Liver (tissue), 10 donors: ENCODE measurements at places on chromosomes 4 and X.

GRCh38 chrX:19875050-19875431 is 12.4 kb downstream of the SH3KBP1 start:
- DNase-seq, result no peak

DNA sequence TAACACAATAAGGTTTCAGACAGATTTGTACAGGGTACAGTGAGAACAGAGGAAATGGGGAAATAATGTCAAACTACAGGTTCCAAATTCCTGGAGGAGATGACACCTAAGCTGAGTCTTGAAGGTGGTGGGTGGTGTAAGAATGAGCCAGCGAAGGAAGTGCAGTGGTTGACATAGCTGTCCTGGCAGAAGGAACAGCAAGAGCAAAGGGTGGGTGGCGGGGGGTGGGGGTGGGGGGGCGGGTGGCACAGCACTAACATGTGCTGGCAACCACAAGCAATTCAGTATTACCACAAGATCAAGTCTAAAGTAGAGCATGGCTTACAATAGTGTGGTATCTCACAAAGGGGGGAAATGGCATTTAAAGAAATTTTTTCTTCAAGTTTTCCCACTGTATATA is 13.1 kb upstream of the G3BP2 start:
- no peak for DNase-seq

DNA sequence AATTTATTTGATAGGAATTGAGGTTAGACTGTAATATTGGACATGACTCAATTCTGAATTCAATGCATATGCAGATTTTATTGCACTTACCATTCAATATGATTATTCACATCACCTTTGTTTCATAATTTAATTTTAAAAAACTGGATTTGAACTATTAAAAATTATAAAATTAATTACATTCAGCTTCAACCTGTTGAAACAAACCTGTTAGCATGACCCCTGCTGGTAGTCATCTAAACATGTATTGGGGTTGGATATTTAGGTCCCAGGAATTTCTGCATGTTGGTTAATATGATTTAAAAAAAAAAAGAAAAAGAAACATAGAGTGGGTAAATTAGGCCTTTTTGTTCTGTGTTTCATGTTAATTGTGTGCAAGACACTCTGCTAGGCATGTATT is 85.9 kb downstream of the ARSJ start:
- no peak for DNase-seq

- DNase-seq, result no peak
Observed at GRCh38 chrX:43641691-43642090, 14.4 kb upstream of the MAOA start.

DNA sequence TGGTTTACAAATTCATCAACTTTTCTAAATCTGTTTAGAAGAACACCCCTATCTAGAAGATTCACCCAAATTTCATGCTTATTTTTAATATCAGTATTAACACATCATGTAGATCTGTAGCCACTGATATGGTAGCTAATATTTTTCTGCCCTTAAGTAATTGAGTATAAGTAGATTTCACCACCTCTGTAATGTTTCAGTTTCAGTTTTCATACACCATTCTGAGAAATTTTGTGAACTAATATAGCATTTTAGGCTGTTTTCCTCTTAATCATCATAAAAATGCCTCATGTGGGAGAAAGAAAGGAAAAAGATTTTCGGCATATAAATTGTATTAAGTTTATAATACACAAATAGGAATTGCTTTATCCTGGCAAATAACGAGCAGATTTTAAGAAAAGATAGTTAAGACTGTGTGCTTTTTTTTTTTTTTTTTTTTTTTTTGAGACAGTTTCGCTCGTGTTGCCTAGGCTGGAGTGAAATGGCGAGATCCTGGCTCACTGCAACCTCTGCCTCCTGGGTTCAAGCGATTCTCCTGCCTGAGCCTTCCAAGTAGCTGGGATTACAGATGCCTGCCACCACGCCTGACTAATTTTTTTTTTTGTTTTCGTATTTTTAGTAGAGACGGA is 21.4 kb upstream of the RBPJ start:
- DNase-seq, result no peak

GRCh38 chr4:123232439-123232838 is 164.2 kb upstream of the SPRY1 start:
- DNase-seq, result no peak

DNA sequence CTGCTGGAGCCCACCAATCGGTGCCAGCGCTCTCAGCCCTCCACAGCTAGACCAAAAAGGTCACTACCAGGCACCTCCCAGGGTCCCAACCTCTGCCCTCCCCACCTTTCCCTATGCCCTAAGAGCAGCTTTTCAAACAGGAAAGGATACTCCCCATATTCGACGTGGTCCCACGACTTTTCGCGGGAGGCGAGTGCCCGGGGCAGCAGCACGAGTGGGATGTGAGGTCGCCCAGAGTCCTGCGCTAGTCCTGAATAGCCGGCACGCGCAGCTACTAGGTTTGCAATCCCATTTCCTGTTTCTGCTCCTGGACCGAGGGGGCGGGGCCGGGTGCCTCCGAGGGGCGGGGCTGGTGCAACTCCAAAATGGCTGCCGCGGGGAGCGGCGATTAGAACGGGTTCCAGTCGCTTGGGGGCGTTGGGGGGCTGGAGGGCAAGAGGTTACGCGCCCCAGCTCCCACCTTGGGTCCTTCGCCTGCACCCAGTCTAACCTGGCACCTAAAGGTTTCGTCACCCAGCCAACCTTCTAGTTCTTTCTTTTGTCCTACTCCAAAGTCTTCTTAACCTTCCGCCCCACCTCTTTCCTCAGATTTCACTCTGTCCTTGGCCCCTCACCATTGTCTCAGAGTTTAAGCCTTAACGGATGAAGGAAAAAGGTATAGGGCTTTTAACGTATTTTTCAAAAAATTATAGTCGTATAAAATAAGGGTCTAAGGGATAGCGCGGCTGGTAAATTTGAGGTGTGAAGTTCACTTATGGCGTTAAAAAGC is 85.0 kb upstream of the TENT5D start:
- DNase-seq, result peak; percentile 41

DNA sequence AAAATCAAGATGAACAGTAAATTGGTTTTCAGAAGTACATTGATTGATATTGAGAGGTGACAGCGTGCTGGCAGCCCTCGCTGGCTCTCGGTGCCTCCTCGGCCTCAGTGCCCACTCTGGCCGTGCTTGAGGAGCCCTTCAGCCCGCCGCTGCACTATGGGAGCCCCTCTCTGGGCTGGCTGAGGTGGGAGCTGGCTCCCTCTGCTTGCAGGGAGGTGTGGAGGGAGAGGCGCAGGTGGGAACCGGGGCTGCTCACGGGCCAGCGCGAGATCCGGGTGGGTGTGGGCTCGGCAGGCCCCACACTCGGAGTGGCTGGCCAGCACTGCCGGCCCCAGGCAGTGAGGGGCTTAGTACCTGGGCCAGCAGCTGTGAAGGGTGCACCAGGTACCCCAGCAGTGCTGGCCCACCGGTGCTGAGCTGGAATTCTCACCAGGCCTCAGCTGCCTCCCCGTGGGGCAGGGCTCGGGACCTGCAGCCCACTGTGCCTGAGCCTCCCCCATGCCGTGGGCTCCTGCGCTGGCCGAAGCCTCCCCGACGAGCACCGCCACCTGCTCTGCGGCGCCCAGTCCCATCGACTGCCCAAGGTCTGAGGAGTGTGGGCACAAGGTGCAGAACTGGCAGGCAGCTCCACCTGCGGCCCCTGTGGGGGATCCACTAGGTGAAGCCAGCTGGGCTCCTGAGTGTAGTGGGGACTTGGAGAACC is 25.2 kb downstream of the RAP2C start:
- no peak for DNase-seq
